ENCODE measurements at places on chromosomes 1 and 21.

DNA sequence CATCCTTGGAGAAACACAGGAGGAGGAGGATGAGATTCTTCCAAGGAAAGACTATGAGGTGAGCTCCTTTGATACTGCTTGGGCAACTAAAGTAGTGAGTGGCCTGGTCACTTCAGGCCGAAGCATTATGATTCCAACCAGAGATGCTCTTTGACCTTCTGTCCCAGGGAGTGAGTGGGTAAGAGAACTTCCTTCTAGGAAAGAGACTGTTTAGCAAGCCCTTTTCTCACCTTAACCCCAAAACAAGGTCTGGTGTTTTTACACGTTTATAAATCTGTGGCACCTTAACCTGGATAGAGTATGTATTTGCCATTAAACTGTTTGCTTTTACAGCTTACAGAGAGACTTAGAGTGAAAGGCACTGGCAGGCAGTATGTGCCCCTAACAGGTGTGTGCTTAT lies 1.1 kb downstream of the CLCN6 start:
- no peak for DNase-seq

DNA sequence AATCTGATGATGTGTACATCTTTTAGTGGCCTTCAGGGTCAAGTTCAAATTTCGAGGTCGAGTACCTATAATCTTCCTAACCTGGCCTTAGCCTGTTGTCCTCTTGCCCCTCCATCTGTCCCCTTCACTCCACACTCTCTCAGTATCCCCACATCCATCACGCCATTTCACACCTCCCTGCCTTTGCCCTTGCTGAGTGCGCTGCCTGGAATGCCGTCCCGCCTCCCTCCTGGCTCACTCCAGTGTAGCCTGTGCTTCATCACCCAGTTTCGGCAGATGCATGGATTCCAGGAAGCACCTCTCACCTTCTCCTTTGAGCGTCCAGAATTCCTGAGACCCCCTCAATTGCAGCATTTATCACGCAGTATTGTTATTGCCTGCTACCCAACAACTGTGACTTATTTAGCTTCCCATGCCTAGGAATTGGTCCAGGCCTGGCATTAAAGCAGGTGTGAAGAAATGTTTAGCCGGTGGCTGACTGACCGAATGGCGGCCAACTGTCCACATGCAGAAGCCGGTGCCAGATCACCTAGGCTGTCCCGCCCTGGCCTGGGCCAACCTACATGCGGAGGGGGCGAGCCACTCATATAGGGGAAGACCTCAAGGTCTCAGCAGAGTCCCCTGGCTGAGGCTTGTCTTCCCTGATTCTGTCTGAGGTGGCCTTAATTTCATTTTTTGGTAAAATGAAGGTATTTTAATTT lies 34.5 kb downstream of the MYOM3 start:
- no peak for DNase-seq

DNA sequence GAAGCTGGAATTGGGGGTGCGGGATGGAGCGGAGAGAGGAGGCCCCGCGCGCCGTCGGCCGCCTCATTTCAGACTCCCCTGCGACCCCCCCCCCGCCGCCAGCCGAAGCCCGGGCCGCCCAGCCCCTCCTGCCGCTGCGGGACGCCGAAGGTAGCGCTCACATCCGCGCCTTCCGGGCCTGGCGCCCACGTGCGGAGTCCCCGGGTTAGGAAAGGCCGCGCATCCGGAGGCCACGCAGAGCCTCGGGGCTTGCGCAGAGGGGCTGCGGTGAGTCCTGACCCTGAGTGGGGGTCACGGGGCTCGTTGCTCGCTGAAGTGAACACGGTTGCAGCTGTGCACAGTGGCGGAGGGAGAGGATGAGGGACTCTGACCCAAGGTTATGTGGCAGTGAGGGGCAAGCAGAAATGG lies 552 bp upstream of the ZNF496 start:
- DNase-seq, result peak; percentile 25

- DNase-seq, result no peak
Observed at GRCh38 chr1:111768023-111768422, 12.3 kb downstream of the DDX20 start.

DNA sequence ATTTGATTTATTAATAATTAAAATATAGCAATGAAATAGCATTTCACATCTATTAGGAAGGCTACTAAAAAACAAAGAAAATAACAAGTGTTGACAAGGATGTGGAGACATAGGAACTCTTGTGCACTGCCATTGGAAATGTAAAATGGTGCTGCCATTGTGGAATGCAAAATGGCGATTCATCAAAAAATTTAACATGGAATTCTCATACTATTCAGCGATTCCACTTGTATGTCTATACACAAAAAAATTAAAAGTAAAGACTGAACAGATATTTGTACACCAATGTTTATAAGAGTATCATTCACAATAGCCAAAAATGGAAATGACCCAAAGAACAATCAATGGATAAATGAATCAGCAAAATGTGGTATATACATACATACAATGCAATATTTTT lies 101.3 kb upstream of the S1PR1 start:
- no peak for DNase-seq

GRCh38 chr1:20618550-20618949 lies 14.7 kb upstream of the PINK1 start:
- DNase-seq, result no peak

GRCh38 chr1:150233359-150234308 lies 2.3 kb downstream of the ANP32E start:
- no peak for DNase-seq

DNA sequence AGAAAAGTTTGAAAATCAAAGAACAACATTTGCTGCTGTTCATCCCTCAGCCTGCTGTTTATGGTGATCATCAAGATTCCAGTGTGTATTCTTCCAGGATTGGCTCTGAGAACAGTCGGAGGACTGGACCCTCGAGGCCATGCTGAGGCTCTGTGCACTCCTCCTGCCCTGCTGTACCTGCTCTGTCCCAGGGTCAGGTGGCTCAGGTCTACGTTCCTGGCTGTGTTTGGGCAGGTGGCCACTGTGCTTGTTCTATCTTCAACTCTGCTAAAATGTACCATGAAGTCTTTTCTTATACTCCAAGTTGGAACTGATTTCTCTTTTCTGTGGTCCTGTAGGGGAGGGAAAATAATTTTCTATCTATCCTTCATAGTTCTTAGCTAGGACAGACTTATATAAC lies 175.9 kb downstream of the RWDD3 start:
- DNase-seq, result no peak

- no peak for DNase-seq
Observed at GRCh38 chr1:74161497-74161896, 36.5 kb downstream of the LRRIQ3 start.

GRCh38 chr1:1199961-1200875 lies 6.2 kb downstream of the TNFRSF18 start:
- no peak for DNase-seq

DNA sequence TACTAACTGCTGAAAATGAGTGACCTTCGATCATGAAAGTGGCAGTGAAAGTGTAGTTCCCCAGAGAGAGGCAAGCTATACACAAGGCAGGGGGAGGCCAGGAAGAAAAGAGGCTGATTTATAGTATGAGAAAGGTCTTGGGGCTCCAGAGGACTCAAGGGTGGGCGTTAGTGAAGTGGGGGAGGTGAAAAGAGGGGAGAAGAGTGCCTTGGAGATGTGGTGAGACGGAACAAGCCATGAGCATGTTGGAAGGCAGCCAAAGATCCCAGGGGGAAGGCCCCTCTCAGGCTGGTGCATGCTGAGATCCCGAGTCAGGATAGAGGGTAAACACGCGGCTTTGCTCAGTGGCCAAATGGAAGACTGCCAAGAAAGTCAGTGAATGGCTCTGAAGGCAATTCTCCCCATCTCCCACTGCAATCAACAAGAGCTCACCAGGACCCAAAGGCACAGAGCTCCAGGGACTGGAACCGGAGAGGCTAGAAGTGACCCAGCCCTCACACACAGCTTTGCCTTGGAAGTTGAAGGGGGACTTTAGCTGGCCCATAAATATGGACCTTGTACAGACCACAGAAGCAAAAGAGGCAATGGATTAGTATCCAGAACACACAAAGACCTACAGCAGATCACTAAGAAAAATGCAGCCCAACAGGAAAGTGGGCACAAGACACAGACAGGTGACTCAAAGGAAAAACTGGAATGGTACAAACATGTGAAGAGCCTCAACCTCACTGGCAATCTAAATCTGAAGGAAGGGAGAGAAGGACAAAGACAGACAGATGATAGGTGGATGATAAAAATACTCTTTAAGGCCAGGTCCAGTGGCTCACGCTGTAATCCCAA lies 49.6 kb downstream of the HSF2BP start:
- no peak for DNase-seq

GRCh38 chr1:39639305-39640130 lies at the start of gene HEYL:
Gene HEYL, minus strand, starts transcription at chr1:39639643. Its CDS starts 18 bp downstream, at chr1:39639625.
- DNase-seq, result peak; percentile 54

DNA sequence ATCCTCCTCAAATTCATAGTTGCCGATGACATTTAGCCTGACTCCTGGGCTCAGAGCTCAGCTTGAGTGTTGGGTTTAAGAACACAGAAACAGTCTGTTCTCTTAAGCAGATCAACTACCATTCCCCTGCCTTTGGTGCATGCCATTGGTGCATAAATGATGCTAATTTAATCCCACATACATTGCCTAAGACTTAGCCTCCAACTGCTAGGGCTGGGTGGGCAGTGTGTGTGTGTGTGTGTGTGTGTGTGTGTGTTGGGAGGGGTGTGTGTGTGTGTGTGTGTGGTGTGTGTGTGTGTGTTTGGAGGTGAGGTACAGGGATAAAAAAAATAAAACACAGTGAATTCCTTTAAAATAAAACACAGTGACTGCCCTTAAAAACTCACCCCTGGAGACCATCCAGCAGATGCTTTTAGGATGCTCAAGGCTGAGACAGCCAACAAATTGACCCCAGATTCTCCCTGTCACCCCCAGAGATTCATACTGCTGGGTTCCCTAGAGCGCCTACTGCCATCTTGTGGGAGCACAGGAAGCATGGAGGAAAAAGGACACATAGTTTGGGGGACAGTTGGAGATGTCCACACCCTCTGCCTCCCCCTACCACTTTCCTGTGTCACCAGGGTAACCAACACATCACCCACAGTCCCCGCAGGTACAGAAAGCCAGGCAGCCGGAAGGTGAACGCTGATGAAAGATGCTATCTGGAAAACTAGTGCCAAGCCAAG lies 30.6 kb downstream of the KLHDC7A start:
- DNase-seq, result no peak

GRCh38 chr21:30718239-30718909 lies at the start of gene KRTAP21-3:
Gene KRTAP21-3, minus strand, starts transcription at chr21:30718777. Its CDS starts 18 bp downstream, at chr21:30718759.
- no peak for DNase-seq

DNA sequence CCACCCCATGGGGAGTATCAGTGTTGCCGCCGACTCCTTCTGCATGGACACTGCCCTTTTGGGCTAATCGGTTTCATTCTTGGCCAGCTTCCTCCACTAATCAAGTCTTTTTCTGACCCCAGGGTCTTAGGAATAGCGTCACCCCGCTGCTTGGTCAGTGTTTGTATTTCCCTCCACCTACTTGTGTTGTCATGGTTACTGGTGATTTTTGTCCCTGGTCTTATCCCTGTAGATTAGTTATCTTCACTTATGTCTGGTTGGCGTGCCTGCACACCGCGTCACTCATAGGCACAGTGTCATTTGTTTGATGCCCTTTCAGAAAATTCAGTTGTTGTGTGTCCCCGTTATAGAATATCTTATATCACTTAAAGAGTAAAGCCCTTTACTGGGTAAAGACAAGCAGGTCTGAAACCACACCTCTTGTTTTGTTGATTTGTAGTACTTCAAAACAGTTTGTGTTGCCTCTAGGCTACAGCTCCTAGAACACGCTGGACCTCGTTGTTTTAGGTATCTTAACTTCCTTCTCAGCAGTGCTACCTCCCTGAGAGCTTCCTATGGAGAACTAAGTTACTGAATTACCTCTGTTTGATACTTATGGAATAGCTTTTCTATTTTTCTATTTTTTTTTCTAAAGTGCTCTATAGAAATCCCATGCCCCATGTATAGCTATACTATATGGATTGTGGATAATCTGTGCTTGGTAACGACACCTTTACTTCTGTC lies 868 bp downstream of the PPP1R12B start:
- no peak for DNase-seq

DNA sequence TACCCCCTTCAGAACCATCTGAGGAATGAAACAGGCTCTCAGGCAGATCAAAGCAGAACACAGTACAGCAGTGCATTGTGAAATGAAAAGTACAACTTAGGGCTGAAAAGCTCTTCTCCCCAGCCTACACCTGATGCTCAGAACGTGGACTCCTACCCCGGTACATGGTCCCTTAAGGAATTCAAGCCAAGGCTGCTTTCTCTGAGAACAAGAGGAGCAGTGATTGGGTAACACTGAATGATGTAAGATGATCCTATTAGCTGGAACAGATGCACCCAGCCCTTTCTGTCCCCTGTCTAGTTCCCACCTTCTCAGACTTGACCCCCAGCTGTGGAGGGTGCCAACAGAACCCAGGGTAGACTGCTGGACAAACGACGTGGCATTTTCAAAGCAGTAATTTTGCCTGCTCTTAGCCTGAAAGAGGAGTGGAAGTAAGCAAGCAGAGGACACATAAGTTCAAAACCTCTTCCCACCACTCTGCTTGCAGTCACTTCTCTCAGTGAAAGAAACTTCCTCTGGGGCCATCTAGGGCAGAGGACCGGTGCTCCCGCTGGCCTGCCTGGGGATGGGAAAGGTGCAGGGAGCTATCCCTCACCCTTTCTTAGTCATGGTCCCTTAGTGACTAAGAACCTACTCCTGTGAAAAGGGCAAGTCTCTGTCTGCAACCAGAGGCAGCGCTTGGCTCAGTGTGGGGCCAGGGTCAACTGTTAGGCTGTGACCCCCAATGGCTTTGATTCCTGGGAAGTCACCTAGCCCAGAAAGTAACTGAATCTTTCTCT lies 72.7 kb downstream of the TRABD2B start:
- no peak for DNase-seq

DNA sequence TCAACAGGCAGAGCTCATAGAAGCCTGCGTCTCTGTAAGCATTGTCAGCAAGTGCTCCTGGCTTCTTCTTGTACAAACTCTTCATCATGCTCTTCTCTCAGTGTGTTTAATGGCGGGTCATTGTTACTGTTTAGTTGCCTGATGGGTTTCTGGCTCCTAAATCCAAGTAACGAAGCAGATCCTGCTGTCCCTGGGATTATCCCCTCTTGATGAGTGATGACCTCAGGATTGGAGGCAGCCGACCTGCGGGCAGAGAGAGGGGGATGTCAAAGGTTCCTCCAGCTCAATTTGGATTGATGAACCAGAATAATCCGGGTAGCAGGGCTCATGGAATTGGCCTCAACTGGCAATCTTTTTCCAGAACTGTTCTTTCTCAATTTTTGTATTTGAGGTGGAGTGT lies 66.1 kb upstream of the BARHL2 start:
- no peak for DNase-seq

GRCh38 chr1:169999331-169999741 lies 75.2 kb downstream of the KIFAP3 start:
- no peak for DNase-seq

DNA sequence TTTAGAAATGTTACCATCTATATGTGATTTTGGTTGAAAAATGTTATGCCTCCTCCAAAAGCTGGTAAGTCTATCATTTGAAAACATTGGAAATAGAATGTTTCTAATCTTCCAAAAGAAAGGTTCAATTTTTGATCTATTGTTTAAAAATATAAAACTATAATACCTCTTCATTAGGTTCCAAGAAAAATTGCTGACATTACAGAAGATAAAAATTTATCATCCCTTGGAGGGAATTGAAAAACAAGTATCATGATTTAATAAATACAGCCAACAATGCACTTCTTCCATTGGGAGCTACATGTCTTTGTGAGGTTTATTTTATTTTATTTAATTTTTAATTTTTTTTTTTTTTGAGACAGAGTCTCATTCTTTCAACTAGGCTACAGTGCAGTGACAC lies 148.5 kb downstream of the PIK3R3 start:
- no peak for DNase-seq

GRCh38 chr1:185207980-185208602 lies 51.1 kb downstream of the SWT1 start:
- no peak for DNase-seq
